ENCODE measurements at places on chromosomes 12 and 14.

- no peak for DNase-seq
Observed at GRCh38 chr12:54036620-54037359, 3.9 kb downstream of the HOXC5 start.

GRCh38 chr14:58961045-58961731 lies 227.3 kb upstream of the DAAM1 start:
- no peak for DNase-seq

GRCh38 chr14:32350020-32350419 lies 20.9 kb downstream of the AKAP6 start:
- no peak for DNase-seq

DNA sequence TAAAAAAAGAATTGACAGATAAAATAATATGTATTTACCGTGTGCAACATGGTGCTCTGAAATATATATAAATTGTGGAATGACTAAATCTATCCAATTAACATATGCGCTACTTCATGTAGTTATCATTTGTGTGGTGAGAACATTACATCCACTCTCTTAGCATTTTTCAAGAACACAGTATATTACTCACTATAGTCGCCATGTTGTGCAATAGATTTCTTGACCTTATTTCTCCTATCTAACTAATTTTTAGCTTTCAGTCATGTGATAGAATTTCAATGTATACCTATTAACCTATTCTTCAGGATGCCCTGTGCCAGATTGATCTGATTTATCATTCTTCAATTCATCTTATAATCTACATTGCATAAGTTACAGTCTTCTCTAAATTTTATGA lies 178.6 kb downstream of the BCAT1 start:
- DNase-seq: no peak

GRCh38 chr14:94728950-94729349 lies 41.0 kb downstream of the GSC start:
- no peak for DNase-seq

All from PC-9 (cell line).